ENCODE measurements at places on chromosomes 3 and 15. TPM values are rescaled to one million over a fixed set of nuclear protein-coding genes. Genes with fewer than 3 reads are reported as not detected.
A peak's percentile ranks its signal among the peaks of the same experiment; 100 is the strongest.

- no peak for DNase-seq
These were observed 29.2 kb upstream of the PRICKLE2 start for GRCh38 chr3:64254443-64254842.

DNA sequence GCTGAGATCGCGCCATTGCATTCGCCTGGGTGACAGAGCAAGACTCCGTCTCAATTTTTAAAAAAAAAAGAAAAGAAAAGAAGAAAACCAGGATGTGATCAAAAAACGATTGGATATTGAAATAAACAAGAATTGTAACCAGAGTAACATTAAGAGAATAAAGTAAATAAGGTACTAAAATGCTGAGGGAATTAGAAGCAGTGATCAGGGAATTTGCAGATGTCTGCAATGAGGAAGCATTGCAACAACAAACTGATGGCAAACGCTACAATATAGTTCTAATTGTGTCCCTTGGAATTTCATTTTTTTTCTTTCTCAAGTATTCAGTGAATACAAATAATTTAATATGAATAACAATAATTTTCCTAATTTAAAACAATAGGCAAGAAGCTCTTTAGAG is 1077.5 kb downstream of the TBL1XR1 start:
- DNase-seq: no peak

The PTX3 gene
- polyA plus RNA-seq: 12.2 TPM

The EFHB gene
- 2.3 TPM for polyA plus RNA-seq

DNA sequence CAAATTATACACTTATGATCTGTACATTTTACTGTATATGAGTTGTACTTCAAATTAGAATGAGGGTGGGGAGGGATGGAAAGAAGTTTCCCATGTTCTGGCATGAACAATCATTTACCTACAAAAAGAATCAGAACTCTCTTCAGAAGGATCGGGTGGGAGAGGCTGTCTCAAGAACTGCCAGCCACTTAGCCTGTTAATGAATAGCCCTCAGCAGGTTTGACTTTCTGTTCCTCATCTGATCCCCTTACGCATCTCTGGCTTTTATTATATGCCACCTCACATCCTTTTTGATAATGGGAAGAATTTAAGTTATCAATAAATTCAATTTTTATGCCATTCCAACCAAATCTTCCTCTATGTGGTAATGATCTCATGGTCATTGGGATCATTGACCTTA is 168.3 kb upstream of the TGFBR2 start:
- DNase-seq: no peak

DNA sequence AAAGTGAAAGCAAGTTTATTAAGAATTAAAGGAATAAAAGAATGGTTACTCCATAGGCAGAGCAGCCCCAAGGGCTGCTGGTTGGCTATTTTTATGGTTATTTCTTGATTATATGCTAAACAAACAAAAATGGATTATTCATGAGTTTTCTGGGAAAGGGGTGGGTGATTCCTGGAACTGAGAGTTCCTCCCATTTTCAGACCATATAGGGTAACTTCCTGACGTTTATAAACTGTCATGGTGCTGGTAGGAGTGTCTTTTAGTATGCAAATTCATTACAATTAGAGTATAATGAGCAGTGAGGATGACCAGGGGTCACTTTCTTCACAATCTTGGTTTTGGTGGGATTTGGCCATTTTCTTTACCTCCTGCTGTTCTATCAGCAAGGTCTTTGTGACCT is 707.9 kb downstream of the ZNF385D start:
- no peak for DNase-seq

DNA sequence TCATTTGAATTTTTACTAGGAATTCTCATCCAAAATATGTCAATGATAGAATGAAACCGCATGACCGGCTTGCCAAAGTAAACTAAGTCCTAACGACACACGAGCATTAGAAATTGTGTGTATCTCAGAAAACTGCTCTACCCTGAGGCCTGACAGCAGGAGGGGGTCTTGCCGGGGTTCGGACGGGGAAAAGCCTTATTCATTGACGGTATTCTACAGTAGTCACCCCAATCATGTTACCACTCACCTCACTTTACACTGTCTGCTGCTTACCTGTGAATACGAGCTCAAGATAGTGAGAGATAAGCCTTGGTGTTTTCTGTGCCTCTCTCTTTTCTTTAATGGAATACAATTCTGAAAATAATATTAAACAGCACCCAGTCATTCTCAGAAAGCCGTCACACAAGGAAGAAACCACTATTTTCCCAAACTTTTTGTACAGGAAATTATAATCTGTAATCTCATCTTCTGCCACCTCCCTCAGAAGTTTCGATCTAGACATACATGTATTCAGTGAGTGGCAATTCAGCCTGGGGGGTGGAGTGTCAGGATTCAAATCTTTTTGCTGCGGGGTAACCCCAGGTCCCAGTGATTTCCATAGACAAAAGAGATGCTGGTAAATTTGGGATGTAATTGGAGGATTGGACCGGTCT is 492 bp upstream of the FAM43A start:
- DNase-seq: no peak

GRCh38 chr3:47034868-47035489 is 55.5 kb downstream of the NBEAL2 start:
- no peak for DNase-seq

GRCh38 chr3:42213417-42213816 is 52.6 kb downstream of the CCK start:
- DNase-seq: no peak

GRCh38 chr3:187618722-187619121 is 51.5 kb downstream of the SST start:
- DNase-seq: no peak

The SELENOT gene
- polyA plus RNA-seq: 64.5 TPM

DNA sequence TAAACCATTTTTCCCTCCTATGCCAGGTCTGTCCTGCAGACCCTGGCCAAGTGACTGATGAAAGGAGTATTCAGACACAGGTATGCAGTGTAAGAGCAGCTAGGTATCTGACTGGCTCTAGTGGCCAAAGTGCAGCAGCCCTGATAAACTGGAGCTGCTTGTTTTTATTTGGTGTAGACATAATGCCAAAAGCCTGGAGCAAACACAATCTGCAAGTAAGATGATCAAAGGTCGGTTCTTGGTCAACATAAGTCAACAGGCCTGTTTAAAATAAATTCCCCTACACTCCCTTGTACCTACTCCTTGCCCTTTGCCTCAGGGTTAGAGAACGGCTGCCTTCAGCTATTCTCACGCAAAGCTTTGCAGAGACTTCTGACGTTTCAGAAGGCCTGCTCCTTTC is 1003.1 kb downstream of the ZPLD1 start:
- DNase-seq: no peak

DNA sequence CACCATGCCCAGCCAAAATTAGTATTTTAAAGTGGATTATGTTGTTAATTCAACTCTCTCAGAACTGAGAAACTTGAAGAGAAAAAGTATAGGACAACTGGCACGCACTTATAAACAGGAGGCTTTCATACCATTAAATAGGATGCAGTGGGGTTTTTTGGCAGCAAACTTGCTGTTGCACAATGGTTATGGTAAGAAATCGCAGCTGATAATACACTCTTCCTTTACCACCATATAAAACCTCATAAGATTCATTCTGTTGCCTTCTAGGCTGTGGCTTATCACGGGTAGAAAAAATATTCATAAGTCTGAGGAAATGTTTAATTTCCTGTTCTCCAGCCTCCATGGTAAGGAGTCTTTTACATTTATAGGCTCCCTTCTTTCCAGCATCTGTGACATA is 95.3 kb downstream of the TMCO5A start:
- no peak for DNase-seq

The GOLGA8Q gene
- 0.34 TPM for polyA plus RNA-seq

DNA sequence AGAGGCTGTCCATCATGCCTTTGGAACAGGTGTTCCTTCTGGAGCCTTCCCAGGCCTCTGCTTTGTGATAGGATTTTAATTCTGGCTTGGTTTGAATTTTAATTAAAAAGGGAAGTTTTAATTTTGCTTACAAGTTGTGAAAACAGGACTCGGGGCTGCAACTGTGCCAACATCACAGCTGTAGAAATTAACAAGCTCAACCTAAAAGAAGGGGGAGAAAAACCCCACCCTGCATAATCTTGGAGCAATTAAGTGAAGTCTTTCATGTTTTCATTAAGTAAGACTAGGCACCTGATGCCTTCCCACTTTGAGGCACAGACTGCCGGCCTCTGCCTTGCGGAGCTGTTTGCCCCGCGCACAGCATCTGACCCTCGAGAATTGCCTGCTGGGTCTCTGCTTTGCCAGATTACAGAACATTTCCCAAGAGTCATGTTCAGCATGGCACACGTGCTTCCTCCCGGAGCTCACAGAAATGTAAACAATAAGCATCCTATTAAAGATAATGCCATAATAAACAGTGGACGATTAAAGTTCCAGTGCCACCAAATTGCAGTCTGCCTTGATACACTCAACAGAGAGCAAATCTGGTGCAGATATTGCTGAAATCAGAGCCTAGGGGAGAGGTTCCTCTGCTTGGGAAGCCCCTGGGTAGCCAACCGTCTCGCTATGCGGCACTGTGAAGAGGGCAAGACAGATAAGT is 364.2 kb downstream of the LRTM1 start:
- DNase-seq: no peak

DNA sequence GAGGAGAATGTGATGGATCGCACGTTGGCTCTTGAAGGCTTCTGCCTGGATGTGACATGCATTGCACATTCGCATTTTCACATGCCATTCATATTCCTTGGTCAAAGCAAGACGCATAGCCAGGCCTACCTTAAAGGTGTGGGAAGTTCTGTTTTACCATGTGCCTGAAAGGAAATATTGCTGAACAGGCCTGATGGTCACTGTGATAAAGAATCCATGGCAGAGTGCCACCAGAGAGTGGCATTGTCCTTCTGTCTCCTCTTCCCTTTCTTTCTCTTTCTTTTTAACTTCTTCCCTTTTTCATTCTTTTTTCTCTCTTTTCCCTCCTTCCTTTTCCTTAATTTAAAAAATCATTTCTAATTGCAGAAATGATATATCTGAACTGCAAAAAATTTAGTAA is 15.9 kb upstream of the MITF start:
- no peak for DNase-seq

- DNase-seq: no peak
These were observed 10.4 kb downstream of the NR2F2 start for GRCh38 chr15:96340598-96341512.

DNA sequence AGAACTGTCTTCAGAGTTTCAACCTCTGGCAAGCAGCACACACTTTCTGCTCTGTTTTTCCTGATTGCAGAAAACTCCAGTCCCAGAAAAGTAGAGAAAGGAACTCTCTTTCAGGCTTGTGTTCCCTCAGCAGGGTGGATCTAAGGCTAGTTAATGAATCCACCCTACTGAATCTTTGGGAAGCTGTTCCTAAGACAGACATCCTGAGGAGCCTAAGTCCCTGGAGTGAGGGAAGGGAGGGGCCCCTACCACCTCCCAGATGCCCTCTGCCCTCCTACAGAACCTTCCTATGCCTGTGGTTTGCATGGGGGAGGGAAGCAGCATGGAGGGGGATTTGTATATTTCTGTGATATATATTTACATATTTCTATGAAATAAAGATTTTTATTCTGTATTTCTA is 124.4 kb downstream of the ANO10 start:
- DNase-seq: no peak

- DNase-seq: no peak
These were observed 108.5 kb upstream of the PFN2 start for GRCh38 chr3:150079029-150079739.

DNA sequence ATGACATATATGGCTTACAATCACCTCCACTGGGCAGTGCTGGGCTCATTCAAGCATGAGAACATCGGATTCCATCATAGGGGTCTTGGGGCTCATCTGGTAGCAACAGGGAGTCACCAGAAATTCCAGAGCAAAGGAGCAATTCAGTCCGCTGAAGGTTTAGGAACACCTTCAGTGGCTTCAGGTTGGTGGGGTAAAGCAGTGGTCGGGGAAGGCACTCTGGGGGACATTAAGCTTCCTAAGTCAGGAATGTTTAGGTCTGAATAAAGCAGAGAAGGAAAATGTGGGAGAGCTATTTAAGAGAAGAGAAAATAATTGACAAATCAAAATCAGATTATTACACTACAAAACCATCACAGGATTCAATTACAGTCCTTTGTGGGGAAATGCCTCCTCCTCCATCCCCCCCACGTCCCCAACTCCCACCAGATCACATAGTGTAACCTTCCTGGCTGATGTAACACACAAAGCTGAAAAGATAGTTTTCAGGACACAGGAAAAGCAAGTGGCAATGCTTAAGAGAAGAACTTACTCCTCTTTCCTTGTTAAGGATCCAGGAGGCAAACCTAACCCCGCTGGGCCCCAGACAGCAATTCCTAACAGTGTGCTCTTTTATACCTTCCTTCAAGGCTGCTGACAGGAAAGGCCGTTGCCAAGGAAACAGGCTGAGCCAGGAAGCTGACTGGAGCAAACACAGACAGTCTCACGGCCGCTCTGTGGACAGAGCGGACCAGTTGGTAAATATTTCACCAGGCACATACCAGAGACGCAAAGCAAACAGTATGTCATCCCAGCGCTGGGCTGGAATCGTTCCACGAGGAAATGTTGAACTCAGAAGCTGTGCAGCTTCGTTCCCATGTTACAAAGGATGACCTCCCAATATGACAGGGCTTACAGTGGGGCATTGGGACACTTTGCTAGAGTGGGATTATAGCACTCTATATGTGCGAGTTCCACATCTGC is 57.5 kb upstream of the LMCD1 start:
- DNase-seq: peak; percentile 13

The ATP11B gene
- polyA plus RNA-seq: 24.7 TPM

GRCh38 chr15:78290222-78290621 is 9.2 kb downstream of the SKIC8 start:
- no peak for DNase-seq

DNA sequence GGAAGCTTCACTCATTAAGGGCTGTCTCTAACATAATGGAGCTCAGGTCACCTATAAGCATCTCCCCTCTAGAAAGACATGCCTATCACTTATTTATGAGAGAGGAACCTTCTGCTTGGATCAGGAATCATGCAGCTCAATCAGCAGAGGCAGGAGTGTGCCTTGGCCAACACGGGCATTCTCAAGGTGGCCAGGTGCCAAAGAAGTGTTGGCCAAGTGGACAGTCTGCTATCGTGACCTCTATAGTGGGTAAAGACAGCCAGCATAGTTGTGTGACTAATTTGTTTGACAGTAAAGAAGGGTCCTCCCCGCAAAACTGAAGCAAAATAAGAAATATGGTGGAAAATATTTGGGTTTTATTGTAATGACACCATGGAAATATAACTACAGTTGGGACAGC is 14.7 kb upstream of the AGTR1 start:
- DNase-seq: no peak
